ENCODE measurements at places on chromosomes 11 and 22.

GRCh38 chr11:44963136-44963535, 12.5 kb upstream of the TP53I11 start:
- DNase-seq: no peak

DNA sequence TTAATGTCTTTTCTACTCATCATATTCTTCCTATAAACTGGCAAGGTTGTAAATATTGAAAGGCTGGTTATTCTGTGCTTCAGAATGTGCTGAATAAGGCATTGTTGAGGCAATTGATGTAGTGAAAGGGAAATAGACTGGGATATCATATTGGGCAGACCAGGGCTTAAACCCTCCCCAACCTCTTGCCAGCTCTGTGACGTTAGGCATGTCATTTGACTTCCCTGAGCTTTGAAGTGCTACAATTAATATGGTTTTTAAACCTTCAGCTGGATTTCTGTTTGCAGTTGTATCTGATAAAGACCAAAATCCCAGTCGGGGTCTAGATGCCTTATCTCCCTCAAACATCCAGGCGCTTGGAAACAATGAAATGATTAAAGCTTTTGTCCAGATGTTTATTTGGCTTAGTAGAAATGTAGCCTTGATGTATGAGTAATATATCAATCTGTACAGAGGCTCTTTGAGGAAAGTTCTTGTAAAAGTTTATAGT, 208.1 kb downstream of the DBX1 start:
- DNase-seq: no peak

GRCh38 chr22:27097933-27098332, 440.5 kb downstream of the MIAT start:
- DNase-seq: no peak

GRCh38 chr11:130737041-130737830, 179.0 kb downstream of the SNX19 start:
- DNase-seq: no peak

DNA sequence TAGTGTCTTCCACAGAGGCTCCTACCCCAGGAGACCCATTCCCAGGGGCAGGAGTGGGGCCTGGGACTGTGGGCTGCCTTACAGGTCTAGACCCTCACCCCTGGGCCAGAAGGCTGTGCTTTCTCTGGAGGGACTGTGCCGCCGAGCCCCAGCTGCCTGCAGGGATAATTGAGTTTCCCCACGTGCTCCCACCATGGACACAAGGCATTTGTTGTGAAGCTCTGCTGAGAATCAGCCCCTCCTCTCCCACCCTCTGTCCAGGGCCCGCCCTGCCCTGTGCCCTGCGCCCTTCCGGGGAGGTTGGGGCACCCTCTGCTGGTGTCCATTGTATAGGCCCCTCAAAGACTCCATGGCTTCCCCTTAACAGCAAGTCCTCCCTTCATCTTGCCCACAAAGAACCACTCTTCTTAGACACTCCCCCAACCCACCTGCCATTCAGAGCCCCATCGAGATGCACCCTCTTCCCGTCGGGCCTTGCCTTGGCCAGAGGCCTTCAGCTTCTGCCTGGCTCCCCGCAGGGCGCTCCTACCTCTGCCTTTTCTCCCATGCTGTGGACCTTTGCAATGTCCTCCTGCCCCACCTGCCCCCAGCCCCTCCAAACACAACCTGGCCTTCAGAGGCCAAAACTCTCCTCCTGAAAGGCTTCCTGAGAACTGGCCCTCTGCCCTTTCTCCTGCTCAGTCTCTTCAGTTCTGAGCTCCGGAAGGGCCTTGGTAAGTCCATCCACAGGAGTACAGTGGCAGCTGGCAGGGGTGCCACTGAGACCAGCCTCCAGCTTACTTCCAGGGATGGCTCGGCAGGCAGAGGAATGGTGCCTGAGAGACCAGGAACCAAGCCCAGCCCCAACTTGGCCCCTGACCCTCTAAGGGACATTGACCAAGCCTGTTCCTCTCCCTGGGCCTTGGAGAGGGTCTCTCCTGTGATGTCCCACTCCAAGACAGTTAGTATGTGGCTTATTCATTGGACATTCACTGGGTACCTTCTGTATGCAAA, 22.4 kb downstream of the DUSP8 start:
- DNase-seq: no peak

DNA sequence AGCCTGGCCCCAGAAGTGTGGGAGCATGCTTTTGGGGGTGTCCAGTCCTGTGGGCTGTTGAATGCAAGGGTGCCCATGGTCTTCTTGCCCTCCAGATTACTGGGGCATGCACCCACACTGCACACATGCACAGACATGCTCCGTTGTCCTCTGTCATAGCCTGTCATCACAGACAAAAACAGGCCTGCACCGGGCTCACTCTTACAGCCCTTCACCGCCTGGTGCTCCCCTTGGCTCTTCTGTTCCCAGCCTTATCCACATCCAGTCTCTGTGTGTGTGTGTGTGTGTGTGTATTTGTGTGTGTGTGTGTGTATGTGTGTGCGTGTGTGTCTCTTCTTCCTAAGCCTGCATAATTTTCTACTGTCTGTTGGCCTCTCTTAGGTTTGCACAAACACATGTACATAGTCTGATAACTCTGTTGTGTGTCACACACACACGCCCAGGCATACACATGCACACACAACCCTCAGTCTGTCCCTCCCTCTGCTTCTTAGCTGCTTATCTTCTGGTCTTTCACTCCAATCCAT, 23.4 kb upstream of the NECTIN1 start:
- DNase-seq: no peak

DNA sequence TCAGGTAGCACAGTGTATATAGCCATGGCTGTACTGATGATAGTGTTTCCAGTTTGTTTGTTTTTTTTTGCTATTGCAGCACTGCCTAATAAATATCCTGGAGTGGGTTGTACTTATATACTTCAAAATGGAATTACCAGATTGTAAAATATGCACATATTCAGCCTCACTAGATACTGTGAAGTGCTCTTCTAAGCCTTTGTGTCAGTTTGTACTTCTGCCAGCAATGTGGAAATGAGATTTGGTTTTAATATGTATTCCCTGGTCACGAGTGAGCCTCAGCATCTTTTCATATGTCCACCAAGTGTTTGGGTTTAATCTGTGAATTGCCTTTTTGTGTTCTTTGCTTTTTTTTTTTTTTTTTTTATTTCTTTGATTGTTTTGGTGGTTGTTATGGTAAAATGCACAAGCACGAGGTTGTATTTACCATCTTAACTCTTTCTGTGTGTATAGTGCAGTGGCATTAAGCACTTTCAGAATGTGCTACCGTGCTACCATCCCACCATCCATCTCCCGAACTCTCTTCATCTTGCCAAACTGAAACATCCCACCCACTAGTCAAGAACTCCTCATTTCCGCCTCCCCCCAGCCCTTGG, 34.9 kb downstream of the ST3GAL4 start:
- no peak for DNase-seq

DNA sequence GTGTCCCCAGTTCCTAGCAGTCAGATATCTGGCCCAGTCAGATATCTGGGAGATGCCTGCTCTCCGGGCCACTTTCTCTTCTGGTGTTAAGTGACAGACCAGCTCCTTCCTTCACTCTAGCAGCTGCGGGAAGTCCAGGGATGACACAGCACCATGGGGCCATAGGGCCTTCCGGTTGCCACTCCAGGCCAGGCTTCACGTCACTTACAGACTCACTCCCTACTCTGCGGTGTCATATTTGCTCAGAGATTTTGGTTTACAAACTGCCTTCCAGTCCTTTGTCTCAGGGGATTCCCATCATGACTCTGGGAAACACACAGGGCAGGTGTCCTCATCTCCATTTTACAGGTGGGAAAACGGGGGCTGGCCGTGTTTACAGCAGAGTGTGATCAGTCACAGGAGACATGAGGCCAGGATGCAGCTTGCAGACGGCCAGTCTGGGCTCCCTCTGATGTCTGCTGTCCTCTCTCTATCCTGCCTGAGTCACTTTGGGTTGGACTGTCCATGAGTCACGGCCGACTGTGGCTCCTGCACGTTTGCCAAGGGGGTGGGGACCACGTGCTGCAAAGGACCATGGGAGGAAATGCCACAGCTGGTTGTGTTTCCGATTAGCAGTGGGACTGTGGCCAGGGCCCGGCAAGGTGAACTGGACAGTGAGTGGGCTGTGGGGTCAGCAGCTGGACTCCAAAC, 8.2 kb upstream of the TBC1D22A start:
- DNase-seq: peak; percentile 92

GRCh38 chr11:118705111-118705741, 25.8 kb upstream of the TREH start:
- peak; percentile 52 for DNase-seq

DNA sequence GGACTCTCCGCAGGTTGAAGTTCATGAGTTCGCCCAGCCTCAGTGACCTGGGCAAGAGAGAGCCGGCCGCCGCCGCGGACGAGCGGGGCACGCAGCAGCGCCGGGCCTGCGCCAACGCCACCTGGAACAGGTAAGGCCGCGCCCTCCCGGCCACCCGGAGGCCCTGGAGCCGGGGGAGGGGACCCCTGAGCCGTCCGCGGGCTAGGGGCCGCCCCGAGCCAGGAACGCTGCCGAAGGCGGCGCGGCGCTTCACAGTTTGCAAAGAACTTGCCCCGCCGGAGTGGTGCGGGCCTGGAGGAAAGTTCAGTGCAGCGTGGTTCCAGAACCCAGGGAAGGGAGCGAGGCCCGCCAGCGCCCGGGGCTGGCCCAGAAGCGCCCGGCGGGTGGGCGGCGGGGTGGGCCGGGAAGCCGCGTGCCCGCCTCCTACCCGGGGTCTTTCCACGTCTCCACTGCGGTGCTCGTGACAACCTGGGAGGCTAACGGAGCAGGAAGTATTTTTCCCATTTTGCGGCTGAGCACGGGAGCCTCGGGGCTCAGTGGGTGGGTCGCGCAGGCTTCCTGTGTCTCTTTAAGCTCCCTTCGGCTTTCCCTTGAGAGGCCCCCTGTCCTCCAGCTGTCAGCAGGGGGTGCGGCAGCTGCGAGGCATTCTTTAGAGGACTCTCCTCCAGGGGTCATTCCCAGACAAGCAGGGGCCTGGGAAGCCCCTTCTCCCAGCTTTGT, 635 bp downstream of the PRR5 start:
- DNase-seq: no peak

GRCh38 chr11:72228844-72229231, 4.3 kb downstream of the INPPL1 start:
- no peak for DNase-seq

DNA sequence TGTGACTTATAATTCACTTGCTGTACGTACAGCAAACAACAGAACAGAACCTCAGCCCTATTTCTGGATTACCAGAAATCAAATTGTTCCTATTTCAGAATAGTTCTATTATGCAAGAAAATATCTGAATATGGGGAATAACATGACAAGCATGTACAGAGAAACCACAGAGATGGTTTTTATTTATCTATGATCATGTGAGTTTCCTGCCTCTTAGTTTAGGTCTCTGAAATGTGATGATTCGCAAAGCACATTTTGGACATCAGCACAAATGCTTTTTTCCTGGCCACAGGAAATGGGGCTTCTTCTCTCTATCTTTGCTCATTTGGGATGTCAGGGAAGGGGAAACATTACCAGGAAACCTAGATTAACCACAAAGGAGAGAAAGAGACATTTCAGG, 266.7 kb upstream of the CTSC start:
- DNase-seq: no peak

GRCh38 chr11:1130276-1131032, 27.3 kb upstream of the MUC5AC start:
- no peak for DNase-seq

DNA sequence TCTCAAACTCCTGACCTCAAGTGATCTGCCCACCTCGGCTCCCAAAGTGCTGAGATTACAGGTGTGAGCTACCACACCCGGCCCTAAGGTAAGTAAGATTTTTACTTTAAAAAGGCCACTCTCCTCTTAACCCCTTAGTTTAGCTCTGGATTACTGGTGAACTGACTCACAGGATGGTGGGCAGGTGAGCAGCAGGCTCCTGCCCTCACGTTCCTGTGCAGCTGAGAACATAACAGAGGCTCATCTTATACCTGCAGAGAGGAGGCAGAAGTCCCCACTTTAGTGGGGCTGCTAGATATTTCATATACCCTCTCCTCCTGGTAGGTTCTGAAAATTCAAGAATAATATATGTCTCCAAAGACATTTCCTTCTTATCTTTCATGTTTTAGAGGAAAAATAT, 17.1 kb upstream of the SERPIND1 start:
- DNase-seq: no peak

DNA sequence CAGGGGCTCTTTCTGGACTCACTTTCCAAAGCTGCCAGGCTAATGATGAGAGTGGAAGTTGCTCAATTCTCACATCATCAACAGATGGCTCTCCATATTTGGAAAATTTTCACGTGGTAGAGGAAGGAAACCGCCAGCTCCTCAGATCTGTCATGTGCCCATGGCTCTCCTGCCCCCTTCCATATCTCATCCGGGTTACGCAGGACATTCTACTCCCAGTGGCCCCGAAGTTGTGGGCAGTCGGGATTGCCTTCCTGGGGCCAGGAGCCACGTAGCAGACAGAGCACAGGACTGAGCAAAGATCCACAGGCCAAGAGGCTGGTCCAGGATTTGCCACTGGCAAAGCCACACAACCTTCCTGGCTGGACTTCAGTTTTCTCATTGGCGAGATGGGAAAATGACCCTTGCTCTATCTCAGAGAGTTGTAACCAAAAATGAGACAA, 38.8 kb downstream of the RPUSD4 start:
- peak; percentile 16 for DNase-seq

DNA sequence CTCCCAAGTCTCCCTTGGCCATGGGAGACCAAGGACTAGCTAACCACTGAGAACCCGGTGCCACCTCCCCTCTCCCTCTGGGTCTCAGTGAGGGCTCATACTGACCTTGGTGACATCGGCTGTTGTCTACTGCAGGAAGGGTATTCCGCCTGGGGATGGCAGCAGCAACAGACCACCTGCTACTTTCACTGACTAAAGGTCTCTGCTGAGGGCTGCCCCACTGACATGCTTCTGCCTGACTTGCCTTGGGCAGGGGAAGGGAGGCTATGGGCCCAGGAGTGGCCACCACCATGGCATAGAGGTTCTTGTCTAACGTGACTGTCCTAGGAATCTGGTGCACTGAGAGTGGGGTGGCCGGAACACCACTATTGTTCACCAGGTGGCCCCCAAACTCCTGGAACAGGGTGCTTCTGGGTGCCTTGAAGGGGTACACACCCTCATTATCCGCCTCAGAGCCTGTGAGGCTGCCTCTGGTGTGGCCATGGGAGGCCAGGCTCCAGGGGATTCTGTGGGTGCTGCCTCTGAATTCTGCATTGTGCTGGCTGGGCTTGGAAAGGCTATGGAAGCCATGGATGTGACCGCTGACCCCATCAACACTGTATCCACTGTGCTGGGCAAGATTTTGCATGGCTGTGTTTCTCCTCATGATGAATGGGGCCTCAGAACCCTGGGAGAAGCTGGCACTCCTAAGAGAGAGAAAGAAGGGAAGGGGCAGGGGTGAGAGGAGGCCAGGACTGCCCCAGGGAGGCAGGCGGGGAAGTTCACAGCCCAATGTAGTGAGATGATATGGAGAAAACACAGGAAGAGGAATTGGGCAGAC, 38.3 kb downstream of the GAB4 start:
- DNase-seq: no peak

DNA sequence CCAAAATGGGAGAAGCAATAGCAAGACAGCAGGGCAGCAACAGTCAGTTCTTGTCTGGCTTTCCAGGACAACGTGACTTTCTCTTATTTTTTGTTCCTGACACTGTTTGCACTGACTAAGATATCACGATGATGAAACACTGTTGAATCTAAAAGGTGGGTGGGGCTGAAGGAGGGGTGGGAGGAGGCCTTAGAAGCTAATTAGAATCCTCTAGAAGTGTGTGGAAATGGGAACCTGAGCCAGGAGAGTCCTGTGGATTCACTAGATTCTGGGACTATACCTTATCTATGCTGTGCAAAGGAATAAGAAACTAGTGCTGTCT, 300.3 kb downstream of the ST3GAL4 start:
- no peak for DNase-seq

- no peak for DNase-seq
Measured at GRCh38 chr11:5203366-5203765, 2.9 kb upstream of the OR51V1 start.

- no peak for DNase-seq
Measured at GRCh38 chr11:111699579-111700156, 66.5 kb downstream of the PPP2R1B start.
